ENCODE measurements at places on chromosomes 1 and 21.

- no peak for DNase-seq
These were observed 26.5 kb downstream of the SYF2 start for GRCh38 chr1:25205786-25206185.

DNA sequence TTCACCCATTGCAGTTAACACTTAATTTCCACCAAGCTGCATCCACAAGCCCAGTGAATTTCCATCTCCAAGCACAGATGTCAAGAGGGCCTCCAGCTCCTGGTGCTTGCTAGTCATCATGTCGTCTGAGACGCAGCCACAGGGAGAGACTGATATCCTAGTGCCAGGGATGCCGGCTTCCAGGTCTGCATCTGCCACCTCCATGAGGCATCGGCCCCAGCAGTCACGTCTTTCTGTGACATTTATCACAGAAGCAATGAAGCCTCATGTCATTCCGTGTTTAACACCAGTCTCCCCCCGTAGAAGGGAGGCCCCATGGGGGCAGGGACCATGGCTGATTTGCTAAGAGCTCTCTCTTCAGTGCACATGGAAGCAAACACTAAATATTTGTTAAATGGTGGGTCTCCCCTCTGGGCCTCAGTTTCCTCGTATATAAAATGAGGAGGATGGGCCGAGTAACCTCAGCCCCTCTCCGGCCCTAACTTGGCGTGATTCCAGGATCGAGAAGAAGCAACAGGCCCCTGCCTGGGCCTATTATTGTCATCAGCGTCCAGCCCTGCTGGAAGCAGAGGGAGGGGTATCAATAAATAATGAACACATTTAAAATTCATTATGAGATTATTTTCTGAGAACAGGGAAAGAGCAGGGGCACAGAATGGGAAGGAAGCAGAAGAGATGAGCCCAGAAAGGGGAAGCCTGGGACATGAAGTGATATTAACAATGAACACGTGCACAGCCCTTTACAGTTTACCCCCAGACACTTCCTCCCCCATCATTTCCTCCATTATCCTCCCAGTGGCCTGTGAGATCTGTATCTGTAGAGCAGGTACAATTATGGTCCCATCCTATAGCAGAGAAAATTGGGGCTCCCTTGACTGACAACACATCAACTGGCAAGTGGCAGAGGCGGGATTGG is 837 bp upstream of the C1QB start:
- DNase-seq = no peak

DNA sequence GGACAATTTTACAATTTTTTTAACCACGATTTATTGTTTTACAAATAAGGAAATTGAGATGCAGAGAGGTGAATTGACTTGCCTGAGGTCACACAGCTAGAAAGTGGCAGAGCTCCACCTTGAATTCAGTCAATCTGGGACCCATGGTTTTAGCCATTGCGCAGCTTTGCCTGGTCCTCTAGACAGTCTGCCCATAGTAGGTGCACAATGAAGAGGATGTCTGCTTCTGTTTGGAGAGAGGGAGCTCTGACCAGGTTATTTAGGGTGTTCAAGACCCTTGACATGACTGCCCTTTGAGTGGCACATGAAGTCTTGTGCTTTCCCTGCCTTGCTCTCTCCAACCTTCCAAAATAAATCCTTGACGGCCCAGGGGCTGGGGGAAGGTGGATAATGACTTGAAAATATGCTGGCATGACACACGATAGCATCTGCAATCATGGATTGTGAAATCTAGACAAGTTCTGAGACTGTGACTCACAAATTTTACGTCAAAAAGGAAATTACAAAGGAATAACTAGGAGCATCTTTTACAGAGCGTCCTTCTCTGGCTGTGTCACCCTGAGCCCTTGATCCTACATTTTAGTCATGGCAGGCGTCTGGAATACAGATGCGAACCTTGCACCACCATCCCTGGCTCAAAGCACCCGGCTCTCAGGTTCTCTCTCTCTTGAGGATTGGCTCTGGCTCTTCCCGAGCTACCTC is 26.2 kb upstream of the ID3 start:
- no peak for DNase-seq

- DNase-seq = no peak
These were observed 96.0 kb downstream of the ST6GALNAC3 start for GRCh38 chr1:76170513-76170912.

- DNase-seq = no peak
These were observed 24.7 kb upstream of the ADGRB2 start for GRCh38 chr1:31788825-31789256.

GRCh38 chr1:225763716-225764548 is 13.7 kb upstream of the SRP9 start:
- no peak for DNase-seq

- DNase-seq = no peak
These were observed 24.4 kb downstream of the FAAP20 start for GRCh38 chr1:2170211-2170610.

DNA sequence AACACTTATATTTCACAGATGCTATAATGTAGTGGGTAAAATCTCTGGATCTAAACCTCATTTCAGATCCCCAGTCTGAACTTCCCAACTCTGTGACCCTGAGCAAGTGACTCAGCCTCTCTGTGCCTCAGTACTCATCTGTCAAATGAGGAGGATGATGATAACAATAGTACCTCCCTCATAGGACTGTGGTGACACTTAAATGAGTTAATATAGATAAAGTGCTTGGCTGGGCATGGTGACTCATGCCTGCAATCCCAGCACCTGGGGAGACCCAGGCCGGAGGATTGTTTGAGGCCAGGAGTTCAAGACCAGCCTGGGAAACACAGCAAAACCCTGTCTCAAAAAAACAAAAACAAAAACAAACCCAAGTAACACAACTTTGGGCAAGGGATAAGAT is 4.7 kb upstream of the ECE1 start:
- peak; percentile 41 for DNase-seq

DNA sequence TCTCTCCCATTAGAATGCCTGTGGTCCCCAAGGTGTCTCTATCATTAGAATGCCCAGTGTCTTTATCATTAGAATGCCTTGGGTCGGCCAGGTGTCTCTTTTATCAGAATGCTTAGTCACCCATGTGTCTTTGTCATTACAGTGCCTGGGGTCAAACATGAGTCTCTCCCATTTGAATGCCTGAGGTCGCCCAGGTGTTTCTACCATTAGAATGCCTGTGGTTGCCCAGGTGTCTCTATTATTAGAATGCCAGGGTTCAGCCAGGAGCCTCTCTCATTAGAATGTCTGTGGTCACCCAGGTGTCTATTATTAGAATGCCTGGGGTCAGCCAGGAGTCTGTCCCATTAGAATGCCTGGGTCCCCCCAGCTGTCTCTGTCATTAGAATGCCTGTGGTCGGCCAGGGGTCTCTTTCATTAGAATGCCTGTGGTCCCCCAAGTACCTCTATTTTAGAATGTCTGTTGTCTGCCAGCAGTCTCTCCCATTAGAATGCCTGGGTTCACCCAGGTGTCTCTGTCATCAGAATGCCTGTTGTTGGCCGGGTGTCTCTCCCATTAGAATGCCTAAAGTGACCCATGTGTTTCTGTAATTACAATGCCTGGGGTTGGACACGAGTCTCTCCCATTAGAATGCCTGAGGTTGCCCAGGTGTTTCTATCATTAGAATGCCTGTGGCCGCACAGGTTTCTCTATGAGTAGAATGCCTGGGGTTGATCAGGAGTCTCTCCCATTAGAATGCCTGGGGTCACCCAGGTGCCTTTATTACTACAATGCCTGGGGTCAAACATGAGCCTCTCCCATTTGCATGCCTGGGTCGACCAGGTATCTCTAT is 57.1 kb downstream of the RNF187 start:
- DNase-seq = no peak

DNA sequence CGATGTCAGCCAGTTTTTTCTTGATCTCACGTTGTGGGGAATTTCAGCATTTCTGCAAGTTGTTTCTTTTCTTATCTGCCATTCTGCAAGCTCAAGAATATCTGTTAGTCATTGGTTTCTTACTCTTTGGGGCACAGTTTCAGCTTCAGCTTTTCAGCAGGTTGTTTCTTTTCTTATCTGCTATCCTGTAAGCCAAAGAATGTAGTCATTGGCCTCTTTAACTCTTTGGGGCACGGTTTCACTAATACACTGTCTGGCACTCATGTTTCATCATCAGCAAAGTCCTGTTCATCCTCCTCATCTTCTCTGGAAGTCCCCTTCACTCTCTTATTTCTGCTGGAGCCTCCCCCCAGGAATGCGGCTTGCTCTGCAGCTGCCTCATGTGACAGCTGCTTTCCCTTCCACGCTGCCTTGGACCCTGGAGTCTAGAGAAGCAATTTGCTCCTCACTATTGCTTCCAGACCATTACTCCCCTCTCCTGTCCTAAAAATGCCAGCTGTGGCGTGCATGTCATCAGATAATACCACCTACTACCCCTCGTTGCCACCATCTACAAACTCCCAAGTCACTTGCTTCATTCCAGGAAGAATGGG is 67.0 kb upstream of the CACNA1E start:
- no peak for DNase-seq

DNA sequence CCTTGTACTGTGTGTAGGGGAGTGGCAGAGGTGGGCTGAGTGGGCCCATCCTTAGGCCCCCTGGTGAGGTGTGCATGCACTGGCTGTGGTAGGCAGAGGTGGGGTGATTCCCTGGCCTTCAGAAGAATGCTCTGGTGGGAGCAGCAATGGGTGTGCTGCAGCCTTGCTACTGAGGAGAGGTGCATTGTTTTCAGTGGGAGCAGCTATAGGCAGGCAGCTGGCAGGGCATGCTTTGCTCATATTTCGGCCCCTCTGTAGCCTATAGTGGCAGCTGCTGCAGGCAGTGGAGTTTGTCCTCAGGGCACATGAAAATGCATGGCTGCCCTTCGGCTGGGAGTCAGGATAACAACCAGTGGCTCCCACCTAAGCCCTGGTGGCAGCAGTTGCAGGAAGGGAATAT is 10.1 kb upstream of the KCTD3 start:
- no peak for DNase-seq

DNA sequence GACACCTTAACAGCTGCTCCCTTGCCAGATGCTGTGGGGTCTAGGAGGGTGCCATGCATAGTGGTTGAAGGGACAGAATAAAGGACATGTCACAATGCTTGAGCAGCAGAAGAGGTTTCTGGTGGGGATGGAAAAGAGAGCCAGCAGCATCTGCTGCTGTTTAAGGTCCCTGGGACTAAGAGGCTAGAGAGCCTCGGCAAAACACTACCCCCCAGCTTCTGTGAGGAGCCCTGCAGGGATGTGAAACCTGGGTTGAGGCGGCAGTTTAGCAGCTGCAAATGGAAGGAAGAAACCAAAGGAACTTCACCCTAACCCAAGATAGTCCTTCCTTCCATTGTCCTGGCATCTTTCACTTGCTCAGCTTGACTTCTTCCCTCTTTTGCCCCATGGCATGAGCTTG is 39.4 kb downstream of the PLXNA2 start:
- no peak for DNase-seq

DNA sequence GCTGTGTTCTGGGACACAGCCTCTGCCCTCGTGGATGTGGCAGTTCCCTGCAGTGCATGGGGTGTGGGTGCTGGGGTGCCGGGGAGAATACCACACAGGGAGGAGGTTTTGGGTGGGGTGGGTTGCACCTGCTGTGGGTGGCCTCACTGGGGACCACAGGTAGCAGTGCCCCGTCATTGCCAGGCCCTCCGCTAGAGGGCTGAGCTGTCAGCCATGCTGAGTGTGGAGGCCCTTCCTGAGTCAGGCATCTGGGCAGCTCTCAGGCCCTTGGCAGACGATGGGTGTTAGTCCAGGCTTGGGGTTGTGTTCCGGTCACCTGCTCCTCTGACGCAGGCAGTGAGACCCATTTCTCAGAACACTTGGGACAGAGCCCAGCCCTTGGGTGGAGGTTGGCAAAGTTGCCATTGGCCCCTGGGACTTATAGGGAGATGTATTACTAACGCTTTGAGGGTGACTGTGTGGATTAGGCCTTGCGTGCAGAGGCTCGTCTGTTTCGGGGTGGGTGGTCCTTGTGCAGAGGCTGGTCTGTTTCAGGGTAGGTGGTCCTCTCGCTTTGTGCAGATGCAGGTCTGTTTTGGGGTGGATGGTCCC is 23.9 kb downstream of the PCNT start:
- DNase-seq = no peak

DNA sequence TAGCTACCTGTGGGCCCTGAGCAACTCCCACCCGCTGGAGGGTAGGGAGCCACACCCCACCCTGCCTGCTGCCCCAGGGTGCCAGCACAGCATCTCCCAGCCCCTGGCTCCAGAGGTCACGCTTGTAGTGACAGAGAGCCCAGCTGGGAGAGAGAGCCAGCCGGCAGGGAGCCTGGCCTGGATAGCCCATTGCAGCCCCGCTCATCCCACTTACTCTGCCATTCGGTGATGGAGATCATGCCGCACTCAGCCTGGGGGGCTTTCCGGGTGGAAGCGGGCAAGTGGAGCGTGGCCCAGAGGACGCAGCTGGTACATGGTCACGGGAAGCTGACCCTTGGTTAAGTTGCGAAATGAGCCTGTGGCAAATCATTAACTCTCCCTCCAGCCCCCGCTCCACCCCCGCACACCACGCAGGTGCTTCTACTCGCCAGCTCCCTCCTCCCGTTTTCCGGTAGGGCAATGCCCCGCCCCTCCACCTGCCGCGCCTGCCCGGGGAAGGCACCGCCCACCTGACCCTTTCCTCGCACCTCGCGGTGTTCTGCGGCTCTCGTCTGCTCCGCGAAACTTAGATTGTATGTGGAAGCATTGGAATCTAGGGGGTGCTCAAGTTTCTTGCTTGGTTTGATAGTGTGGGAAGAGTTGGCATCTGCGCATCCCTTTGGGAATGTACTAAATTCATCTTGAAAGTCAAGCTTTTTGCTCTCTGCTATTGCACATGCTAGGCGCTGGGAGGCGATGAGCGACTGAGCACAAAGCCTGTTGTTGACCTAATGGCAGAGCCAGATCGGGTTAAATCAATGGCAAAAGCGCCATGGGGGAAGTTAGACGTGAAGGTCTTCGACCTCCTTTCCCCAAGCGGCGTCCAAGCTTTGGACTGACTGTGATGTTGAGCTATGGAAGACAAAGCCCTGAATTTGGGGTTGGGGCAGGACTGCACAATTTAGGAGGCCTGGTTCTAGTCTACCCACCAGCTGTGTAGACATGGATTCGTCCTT is at the start of gene GOLT1A:
TSS of gene GOLT1A (minus strand) at position 321 of the 995 bp plus-strand sequence. CDS start at position 239, 82 bp downstream.
- peak; percentile 12 for DNase-seq
